Aorta (tissue), 5 donors: ENCODE measurements at places on chromosomes 1 and 21. TPM values are rescaled to one million over a fixed set of nuclear protein-coding genes. Genes with fewer than 3 reads are reported as not detected.
A peak's percentile ranks its signal among the peaks of the same experiment; 100 is the strongest.

The LAX1 gene
- 1.1 TPM for polyA plus RNA-seq

The TNFRSF8 gene
- 1.8 TPM for polyA plus RNA-seq

DNA sequence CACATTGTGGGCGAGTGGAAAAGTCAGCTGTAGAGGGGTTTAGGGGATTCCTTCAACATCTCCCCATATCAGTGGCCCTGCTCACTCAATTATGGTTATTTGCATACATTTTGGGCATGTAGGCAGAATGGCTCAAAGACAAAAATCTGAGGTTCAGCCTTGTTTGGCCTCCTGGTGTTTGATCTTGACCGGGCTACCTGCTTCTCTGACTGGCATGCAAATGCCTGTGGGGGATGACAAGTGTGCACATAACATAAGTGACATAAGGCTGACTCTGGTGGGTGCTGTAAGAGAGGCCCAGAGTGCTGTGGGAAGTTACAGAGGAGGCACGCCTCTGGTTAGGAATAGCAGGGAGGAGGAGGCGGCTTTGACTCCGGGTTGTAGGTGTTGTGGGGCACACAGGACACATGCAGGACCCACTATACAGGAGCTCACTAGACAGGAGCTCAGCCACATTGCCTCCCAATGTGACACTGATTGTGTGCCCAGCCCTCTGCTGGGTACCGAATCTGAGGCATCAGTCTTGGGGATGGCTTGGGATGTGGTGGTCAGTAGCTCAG, 29.4 kb upstream of the IL19 start:
- no peaks in the 10 kb centered on the region for H3K36me3 ChIP-seq
- no peak overlapping the region for H3K4me3 ChIP-seq
- H3K27ac ChIP-seq = no peak overlapping the region
- no peak for DNase-seq

DNA sequence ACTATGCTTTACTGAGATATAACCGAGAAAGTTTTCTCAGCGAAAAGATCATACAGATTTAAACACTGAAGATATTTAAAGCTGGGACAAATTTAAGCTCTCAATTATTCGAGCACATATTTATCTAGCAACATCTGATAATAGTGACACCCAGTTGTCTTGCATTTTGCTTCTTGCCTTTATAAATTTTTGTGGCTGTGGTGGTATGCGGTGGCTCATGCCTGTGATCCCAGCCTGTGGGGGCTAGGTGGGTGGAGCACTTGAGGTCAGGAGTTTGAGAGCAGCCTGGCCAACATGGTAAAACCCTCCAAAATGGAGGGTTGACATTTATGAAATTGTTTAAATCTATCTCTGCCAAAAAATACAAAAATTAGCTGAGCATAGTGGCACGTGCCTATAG, 312.2 kb downstream of the SPATA17 start:
- H3K36me3 ChIP-seq = no peaks in the 10 kb centered on the region
- DNase-seq = no peak
- no peaks in the 10 kb centered on the region for H3K27me3 ChIP-seq

DNA sequence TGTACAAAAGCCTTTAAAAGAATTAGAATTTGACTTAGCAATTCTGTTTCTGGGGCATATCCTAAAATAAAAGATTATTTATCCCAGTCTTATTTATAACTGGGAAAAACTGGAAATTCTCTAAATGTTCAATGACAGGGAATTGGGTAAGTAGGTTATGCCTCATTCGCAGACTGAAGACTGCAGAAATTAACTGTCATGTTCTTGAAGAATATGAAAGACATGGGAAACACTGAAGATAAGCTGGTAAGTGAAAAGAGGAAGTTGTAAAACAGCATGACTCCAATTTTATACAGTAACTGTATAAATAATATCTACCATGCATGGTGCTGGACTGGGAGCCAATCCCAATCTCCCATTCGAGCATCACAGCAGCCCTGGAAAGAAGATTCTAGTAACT, 50.6 kb upstream of the SLC2A1 start:
- H3K4me1 ChIP-seq = no peaks in the 10 kb centered on the region
- no peak for DNase-seq
- no peaks in the 10 kb centered on the region for H3K36me3 ChIP-seq
- no peak overlapping the region for H3K4me3 ChIP-seq
- no peak overlapping the region for H3K27ac ChIP-seq

DNA sequence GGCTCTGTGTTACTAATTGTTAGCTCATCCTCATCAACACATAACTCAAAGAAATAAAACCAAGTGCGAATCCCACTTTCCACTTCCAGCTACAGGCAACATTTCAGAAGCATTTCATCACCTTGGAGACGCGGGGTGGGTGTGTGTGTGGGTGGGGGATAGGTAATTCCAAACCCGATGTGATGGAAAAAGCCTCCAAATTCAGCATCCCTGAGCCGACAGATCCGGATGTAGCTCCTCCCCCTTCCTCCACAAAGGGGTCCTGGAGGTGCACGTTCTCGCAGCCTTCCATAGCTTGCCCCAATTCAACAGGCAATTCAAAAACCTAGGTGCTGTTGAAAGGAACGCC, 486 bp downstream of the HSPA13 start:
- H3K36me3 ChIP-seq = peaks cover 3% of the 10 kb centered on the region
- peak; percentile 70 for DNase-seq
- H3K4me1 ChIP-seq = no peaks in the 10 kb centered on the region
- peak overlapping the region; percentile 72 for H3K27ac ChIP-seq
- H3K4me3 ChIP-seq = peak overlapping the region; percentile 71
